ENCODE measurements at places on chromosomes 5 and 9.

DNA sequence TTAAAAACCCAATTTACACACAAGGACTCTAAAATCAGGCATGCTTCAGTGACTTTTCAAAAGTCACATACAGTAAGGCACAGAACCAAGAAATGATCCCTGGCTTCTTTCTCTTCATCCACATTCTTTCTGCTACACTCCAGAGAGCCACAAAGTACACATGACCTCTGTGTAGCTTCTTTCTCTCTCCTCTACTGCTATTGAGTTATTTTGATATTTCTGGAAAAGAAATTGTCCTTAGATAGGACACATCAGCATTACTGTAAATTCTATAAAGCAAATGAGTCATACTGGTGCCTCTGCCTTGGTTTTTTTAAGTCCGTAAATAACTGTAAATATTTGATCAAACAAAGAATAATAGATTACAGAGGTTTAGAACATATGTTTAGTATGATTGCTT, 96.3 kb downstream of the KIAA0825 start:
- no peak for DNase-seq

DNA sequence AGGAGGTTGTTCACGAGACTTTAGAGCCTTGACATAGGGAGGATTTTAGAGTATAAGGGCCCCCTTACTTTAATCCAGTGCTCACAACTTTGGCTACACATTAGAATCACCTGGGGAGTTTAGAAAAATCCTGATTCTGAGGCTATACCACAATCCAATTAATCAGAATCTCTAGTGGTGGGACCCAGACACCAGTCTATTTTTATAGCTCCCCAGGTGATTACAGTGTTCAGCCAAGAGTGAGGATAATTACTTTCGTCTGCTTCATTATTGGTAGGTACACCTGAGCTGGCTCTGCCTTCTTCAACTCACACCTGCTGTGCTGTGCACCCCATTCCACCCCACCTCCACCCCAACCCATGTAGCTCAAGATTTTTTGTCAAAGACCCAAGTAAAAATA, 141.3 kb upstream of the EPB41L4A start:
- no peak for DNase-seq

DNA sequence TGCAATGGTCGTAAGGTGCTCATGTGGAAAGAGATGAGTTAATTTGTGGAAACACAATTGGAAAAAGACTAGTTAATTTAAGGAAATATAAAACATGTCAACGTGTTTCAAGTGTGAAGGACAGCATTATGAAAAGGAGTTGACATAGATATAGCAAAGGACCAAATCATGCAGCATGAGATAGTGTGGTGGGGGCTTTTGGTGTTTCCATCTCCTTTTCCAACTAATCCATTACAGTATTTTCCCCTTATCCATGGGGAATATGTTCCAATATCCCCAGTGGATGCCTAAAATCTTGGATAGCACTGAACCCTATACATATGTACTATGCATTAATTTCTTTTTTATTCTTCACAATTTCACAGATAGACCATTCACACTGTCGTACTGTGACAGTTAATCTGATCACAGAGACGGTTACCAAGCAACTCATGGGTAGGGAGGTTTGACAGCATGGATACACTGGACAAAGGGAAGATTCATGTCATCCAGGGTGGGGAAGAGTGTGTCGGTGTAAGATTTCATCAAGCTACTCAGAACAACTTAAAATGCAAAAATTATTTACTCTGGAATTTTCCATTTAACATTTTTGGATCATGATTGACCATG, 238.6 kb downstream of the CDH12 start:
- no peak for DNase-seq

GRCh38 chr9:95067897-95068296, 249.6 kb downstream of the FANCC start:
- no peak for DNase-seq

- DNase-seq, result no peak
Observed at GRCh38 chr9:114178756-114179450, 23.6 kb downstream of the COL27A1 start.

GRCh38 chr5:52846182-52846842, 58.6 kb downstream of the ITGA1 start:
- no peak for DNase-seq

GRCh38 chr9:95102001-95102433, 215.5 kb downstream of the FANCC start:
- no peak for DNase-seq

- DNase-seq, result no peak
Observed at GRCh38 chr5:178211095-178212048, 7.0 kb downstream of the HNRNPAB start.

DNA sequence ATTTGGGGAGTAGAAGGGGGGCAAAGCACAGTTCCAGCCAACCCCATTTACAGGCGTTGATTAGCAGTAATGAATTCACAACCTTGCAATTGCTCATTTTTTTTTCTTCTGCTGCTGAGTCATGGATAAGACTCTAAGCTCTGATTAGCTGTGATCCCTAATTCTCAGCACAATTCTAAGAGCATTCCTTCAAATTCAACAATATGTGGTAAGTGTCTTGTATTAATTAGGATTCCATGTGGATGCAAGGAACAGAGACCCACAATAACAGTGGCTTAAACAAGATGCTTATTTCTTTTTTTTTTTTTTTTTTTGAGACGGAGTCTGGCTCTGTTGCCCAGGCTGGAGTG, 133.4 kb downstream of the PALM2AKAP2 start:
- no peak for DNase-seq

DNA sequence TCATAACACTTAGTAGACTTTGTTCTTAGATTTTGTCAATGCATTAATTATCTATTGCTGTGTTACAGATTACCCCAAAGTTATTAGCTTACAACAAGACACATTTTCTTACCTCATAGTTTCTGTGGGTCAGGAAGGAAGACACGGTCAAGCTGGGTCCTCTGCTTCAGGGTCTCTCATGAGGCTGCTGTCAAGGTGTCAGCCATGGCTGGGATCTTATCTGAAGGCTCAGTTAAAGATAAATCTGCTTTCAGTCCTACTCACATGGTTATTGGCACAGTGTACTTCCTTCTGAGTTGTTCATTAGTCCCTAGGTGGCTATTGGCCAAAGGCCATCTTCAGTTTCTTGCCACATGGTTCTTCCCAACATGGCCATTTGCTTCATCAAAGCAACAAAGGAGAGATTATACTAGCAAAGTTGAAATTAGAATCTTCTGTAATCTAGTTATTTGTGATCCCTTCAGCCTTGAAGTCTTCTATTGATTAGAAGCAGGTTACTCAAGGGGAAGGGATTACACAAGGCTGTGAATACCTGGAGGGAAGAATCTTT, 25.2 kb downstream of the TDRD7 start:
- no peak for DNase-seq

DNA sequence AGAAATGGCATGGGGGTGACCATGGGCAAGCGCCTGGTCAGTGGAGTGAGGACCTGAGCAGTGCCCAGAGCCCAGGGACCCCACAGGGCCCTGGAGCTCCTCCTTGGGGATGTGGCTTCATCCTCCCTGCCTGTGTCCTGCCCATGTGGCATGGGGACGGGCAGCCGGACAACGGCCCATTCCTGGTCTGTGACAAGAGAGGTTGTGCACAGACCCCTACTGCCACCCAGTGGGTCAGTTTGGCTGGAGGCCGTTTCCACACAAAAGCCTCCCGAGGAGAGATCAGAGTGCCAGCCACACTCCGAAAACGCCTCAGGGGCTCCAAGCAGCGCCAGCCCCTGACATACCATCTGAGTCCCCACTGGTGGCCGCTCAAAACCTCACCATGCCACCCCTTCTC, 19.8 kb downstream of the SLC6A18 start:
- no peak for DNase-seq

DNA sequence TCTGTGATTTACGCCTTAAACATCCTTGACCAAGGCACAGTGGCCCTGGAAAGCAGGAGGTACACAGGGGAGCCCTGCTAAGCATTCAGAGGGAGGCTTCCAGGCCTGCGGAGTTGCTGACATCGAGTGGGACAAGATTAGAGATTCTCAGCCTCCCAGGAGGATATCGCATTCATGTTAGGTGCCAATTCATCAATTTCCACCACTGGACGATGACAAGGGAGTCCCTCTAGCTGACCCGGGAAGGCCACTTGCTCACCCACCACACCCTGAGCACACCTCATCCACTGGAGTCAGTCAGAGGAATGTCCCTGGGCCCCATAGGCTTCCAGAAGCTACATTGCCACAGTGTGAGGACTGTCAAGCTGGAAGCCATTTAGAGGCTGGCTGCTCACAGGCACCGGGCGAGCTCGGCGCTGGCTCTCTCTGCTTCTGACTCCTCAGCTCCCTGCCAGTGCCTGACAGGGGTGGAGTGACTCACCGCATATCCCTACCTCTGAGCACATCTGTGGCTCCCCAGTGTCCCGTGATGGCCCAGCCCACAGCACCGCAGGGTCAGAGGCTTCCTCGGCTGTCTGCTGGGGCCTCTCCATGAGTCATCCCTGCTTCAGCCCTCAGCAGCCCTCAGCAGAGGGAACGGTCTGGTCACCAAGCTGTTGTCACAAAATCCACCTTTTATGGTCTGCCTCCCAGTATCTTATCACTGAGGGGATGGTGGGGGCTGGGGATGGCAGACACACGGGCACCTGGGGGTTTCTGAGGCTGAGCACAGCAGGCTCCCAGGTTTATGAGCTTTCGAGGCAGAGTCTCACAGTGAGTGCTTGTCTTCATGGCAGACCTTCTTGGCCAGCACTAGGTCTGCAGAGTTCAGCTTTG, 117.5 kb downstream of the ZNF608 start:
- no peak for DNase-seq

GRCh38 chr5:160800375-160801275, 51.4 kb downstream of the ATP10B start:
- DNase-seq, result no peak

- peak; percentile 80 for DNase-seq
Observed at GRCh38 chr5:179802950-179803562, 3.6 kb downstream of the MGAT4B start.

- no peak for DNase-seq
Observed at GRCh38 chr9:94668928-94669729, 29.8 kb upstream of the FBP1 start.

GRCh38 chr5:133851521-133851920, 116.9 kb downstream of the C5orf15 start:
- no peak for DNase-seq

- DNase-seq, result no peak
Observed at GRCh38 chr9:72255569-72255968, 106.3 kb downstream of the GDA start.

DNA sequence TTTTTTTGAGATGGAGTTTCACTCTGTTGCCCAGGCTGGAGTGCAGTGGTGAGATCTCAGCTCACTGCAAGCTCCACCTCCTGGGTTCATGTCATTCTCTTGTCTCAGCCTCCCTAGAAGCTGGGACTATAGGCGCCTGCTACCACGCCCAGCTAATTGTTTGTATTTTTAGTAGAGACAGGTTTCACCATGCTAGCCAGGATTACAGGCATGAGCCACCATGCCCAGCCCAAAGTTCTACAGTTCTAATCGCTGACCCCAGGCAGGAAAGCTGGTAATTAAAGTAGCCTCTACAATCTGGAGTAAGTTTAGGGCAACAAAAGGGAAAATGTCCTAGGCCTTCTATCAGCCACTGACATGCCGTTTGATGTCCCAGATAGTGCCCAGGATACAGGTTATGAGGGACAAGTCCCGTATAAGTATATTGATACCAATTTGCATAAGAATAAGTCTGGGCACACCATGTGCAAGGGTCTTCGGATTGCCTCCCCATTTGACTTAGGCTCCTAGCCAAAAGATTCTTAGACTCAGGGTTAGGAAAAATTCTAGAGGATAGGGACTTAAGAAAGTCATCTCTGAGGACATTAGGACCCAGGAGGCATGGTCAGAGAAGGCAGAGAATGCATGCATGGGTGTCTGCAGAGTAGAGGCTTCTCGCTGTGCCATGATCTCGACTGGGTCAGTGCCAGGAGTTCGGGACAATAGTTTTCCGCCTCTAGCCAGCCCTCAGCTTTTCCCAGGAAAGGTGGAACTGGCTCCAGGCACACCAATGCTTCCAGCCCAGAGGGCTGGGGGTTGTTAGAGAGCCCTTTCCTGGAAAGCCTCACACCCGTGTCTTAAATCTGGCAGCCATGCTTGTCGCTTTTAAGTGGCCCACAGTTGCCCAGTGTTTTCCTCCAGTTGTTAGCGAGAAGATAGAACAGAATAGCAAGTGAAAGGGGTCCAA, 1111.1 kb downstream of the TAF11L14 start:
- no peak for DNase-seq

- DNase-seq, result no peak
Observed at GRCh38 chr9:129458663-129459546, 162.0 kb downstream of the C9orf50 start.

DNA sequence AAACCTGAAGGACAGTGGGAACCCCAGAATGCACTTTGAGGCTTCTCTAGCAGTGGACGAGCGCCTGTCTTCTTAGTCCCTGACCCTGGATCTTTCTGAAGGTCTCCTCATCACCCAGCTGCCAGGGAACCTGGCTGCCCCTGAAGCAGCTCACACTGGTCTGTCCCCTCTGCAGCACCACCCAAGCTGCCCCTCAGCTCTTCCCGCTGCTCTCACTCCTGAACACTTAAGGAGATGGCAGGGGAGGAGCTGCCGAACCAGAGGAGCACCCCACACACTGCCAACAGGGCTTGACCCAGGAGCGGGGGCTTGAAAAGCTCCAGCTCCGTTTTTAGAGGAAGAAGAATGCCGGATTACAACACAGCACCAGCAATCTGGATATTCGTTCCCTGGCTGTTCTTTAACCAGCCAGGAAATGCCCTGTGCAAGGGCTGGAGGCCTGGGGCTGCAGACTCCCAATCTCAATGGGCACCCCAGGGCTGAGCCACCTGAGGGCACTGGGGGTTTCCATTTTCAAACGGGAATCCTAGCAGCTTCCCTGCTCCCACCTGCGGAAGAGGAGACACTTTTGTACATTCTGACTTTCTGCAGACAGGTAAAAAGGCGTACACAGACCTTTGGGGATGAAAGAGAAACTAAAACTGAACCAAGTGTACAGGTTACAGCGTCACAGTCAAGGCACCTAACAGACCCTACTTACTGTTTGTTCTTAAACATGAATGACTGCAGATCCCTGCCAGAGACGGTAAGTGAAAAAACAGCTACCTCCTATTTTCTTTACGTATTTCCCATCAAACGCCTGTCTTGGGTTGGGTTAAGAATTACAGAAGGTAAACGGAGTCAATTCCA, 36.3 kb downstream of the GOLM1 start:
- DNase-seq, result no peak

DNA sequence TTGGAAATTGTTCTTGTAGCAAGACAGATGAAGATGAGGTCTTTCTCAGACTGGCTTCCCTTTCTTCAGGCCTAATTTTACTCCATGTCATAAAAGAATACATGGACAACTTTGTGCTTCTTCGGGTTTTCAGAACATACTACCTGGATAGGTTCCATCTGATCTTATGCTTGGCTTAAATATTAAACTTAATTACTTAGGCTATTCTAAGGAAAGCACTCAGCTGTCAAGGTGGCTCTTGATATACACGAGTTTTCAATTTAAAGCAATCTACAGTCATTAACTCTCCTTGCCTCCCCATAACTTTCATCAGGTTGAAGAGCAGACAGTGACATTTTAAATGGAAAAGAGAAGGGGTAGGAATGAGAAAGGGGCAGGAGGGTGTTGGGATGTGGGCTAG, 9.5 kb upstream of the PPP3R2 start:
- DNase-seq, result no peak
